ENCODE measurements at places on chromosomes 6 and 20.

GRCh38 chr6:158220786-158221442 lies 52.8 kb downstream of the GTF2H5 start:
- peak; percentile 83 for DNase-seq

DNA sequence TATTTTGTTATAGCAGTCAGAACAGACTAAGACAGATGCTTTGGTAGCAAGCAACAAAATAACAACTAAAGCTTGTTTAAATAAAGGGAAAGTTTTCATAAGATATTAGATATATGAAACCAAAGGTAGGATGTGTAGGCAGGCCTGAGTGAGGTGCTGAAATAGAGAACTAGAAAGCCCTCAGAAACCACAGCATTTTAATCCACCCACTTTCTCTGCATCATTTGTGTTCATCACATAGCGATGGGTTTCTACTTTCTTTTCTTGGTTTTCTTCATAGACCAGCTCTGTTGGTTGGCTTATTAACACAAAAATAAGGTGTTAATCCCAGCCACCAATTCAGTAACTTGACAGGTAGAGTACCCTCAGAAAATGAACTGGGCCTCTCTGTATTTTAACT lies 58.6 kb downstream of the RPS12 start:
- no peak for DNase-seq

DNA sequence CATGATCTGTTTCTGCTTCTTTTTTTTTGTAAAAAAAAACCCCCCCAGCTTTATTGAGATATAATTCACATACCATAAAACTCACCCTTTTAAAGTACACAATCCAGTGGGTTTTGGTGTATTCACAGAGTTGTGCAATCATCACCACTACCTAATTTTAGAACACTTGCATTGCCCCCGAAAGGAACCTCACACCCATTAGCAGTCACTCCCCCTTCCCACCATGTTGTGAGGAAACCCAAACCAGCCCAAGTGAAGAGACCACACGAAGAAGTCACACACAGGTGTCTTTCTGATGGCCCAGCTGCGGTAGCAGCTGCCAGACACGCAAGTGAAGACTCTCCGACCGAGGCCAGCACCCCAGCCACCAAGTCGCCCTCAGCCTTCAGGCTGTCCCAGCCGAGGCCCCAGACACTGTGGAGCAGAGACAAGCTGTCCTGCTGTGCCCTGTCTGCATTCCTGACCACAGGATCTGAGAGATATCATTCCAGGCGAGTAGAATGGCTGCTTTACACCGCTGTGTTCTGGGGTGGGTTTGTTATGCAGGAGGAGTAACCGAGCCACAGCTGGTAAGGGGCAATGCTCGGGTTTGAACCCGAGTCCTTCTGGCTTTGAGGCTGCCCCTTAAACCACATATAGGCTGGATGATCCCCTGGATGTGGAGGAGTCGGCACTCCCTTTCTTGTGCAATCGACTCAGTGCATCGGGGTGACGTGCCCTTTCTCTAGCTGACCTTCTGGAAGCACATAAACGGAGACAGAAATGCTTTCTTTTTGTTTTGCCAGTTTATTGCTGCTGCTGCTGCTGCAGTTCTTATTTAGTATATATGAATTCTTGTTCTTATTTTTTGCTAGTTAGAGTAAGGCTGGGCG lies 59.1 kb upstream of the PTPN1 start:
- DNase-seq = peak; percentile 80

DNA sequence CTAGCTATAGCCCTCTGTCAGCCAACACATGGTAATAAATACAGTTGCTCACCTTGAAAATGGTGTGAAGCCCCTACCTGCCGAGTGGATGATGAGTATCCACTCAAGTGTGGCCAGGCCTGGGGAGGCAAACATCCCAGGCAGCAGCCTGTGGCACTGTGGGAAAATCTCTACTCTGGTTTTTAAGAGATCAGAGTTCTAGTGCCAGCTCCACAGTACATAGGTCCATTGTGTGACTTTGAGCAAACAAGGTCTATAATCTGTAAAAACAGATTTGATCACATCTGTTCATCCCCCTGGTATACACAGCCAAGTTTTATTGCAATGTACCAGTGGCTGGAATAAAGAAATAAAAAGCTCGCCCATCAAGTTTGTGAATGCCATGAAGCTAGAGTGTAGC lies 82.7 kb upstream of the ARMC2 start:
- no peak for DNase-seq

DNA sequence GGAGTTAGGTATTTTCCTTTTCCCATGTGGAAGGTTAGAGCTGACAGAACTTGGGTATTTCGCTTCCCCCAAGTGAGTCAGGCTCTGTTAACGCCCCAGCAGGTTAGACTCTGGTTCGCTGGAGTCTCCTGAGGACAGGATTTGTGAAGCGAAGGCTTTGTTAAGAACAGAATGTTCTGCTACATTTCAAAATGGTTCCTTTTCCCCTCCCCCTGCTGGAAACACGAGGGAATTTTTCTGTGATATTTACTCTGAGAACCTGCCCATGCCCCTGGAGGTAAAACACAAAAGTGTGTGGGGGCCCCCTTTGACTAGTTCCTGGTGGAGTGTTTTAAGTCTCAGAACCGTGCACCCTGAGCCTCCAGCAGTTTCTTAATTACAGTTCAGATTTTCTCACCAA lies 731.4 kb upstream of the CITED2 start:
- DNase-seq = no peak

DNA sequence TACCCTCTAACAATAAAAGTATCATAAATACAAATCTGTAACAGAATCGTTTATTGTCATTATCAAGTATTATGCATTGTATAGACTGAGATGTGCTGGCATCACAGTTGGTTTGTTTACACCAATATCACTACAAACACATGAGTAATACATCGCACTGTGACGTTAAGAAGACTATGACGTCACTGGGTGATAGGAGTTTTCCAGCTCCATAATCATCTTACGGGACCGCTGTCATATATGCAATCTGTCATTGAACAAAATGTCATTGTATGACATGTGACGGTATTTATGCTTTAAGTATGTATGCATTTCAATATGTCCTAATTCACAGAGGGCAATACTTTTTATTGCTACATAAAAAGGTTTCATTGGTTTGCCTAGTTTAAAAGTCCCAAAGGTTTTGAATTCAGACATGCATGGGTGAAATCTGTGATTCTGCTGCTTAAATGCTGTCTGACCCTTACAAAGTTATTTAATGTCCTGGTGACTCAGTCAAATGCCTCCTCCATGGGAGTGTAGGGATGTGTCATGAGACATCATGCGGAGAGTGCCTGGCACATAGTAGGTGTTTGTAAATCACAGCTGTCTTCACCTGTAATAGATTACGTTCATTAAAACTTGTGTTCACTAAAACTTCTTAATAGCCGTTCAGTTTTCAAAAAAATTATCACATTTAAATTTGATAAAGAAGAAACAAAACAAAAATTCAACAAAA lies 160.7 kb upstream of the PDE10A start:
- DNase-seq = no peak

DNA sequence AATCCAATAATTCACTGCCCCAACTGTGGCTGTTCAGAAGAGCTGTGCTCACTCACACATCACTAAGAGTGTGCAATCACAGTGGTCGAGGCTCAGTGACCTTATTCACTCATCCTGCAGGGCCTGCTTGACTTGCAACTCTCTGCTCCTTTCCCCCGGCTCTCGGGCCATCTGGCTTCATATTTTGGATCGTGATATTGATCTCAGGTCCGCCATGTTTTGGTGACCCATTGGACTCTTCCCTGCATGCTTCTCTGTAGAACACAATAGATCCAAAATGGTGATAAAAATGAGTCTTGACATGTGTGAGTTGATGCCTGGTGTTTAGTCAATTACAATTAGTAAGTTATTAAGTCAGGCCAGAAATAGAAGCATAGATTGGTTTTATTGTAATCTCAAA lies 313.9 kb upstream of the SOX4 start:
- DNase-seq = no peak

DNA sequence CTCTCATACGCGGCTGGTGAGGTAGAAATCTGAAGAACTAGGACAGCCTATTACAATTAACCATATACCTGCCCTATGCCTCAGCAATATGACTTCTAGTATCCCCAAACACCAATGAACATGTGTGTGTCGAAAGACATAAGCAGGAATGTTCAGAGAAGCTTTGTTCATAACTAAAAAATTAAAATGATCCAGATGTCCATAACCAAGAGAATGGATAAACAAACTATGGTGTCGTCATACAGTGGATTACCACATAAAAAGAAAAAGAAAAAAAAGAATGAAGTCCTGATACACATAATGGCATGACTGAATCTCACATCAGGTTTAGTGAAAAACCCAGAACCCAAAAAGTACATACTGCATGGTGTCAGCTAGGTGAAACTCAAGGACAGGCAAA lies 73.9 kb downstream of the MDN1 start:
- no peak for DNase-seq

- DNase-seq = no peak
Observed at GRCh38 chr6:166927240-166927934, 29.0 kb downstream of the RNASET2 start.

DNA sequence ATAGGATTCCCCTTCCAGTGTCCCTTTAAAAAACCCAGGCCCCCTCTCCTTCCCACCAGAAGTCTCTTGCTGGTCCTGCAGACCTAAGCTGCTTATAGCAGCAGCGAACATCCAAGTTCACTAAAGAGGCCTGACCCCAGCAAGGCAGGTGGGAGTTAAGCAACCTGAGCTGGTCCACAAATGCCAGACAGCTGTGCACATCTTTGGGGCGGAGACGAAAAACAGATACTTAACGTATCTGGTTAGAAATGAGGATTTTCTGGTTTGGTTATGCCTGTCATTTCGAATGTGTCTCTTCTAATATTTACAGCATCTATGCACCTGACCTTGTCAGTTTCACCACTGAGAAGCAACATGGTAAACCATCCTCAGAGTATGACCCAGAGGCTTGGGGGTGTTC lies 87.8 kb downstream of the SLC2A10 start:
- no peak for DNase-seq

DNA sequence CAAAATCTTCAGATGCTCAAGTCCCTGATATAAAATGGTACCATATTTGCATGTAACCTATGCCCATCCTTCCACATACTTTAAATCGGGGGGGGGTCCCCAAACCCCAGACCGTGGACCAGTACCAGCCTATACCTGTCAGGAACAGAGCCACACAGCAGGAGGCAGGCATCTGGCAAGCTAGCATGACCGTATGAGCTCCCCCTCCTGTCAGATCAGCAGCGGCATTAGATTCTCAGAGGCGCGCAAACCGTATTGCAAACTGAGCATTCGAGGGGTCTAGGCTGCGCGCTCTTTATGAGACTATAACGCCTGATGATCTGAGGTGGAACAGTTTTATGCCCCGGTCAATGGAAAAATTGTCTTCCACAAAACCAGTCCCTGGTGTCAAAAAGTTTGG lies 30.7 kb downstream of the FGD2 start:
- no peak for DNase-seq

DNA sequence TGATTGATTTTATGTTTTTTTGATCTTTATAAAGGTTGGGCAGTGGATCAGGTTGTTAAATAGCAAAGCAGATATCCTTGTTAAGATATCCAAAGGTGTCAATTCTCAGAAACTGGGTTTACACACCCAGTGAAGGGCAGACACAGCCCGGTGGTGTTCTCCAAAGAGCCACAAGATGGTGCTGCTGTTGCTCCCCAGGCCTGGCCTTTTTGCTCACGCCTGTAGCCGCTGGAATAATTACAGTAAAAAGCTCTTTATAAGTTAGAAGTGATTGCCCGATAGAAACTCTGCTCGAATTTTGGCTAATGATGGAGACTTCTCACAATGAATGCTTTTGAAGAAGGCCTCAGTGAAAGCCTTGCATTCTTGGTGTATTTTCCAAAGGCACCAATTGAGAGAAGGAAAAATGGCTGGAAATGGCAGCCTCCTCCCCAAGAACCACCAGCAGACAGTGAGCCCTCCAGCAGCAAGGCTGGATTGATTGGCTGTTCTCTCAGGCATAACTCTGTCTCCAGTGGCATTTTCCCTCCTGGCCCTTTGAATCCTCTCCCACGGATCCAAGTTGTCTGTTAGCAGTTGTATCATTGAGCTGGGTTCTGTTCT lies 120.5 kb upstream of the CHD6 start:
- DNase-seq = peak; percentile 26

GRCh38 chr6:2028457-2029038 lies 216.9 kb downstream of the GMDS start:
- DNase-seq = peak; percentile 22

- DNase-seq = no peak
Observed at GRCh38 chr6:166408936-166409755, 26.4 kb upstream of the MPC1 start.

DNA sequence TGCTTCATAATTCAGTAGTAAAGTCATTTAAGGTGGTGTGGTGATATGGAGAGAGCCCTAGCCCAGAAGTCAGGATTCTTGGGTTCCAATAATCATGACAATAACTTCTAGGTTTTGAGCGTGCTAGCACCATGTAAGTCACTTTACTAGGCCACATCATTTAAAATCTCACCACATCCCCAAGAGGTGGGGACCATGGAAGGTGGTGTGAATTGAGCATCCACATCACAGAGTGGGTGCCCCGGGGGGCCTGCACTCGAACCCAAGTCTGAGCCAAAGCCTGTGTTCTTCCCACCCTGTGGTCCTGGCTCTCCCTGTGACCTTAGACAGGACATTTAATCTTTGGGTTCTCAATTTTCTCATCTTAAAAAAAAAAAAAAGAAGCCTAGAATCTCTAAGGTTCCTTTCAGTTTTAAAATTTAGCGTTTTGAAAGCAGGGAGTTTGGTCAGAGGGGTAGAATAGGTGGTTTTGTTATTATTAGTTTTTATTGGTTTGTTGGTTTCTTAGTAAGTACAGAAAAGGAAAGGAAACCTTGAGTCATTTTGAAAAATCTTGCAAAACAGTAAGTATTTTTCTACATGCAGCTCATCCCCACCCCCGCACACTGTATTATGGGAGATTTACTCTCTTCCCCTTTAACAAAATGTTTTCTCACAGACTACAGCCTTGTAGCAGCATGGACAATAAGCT lies 26.4 kb downstream of the ARMC2 start:
- peak; percentile 99 for DNase-seq

- peak; percentile 74 for DNase-seq
Observed at GRCh38 chr6:4318321-4318720, 182.9 kb upstream of the ECI2 start.

DNA sequence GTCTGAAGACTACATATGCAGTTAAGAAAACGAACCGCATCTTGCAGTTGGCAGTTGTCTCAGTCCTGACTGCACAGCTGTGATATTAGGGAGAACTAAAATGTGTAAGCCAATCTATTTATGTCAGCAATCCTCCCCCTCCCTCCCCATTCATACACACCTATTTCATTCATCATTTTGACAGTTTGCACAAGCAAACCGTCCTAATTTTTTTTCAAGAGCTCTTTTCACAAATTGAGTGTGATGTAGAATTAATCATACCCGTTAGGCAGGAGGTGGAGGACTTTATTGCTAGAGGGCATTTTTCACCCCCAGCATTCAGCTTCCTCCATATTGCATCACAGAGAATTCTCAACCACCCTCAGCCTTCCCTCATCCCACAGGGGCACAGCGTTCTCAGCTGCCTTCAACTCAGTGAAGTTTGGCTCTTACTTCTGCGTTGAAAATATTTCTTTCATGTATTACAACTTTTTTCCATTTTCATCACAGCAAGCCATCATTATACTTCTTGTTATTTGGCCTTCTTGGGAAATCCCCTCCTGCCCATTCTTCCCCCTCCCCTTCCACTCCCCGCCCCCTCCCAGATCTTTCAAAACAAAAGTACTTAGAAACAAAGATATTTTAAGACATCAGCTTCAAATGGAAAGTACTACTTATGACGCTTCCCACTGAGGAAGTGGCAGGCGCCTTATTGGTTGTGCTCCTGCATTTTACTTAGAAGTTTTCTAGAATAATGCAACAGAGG lies 37.5 kb downstream of the NOX3 start:
- DNase-seq = peak; percentile 95

Measured in inflammatory macrophage treated with lipopolysaccharide for 4 hours (primary cell).